Activated T-helper 17 cell treated with anti-CD3 and anti-CD28 coated beads, Interleukin-2, amount 50 U/mL, for 72 hours (primary cell): ENCODE measurements at places on chromosomes 16 and 17. TPM values are rescaled to one million over a fixed set of nuclear protein-coding genes. Genes with fewer than 3 reads are reported as not detected.

DNA sequence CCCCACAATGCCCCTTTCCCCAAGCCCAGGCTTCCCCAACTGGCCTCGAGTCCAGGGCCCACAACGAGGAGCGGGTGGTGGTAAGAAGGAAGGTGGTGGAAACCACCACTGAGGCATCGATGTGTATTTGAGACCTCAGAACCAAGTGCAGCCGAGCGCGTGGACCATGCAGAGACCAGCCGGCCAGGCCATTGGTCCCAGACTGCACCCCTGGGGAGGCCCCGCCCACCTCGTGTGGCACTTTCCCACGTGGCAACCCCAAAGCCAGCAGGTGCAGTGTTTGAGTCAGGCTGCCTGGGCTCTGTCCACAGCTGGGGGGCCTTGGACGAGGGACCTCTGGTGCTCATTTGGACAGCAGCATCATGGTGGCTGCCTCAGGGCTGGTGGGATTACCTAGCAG lies 28.1 kb upstream of the BAHCC1 start:
- no peak for ATAC-seq

- no peak for ATAC-seq
Measured at GRCh38 chr17:59154292-59154720, 680 bp downstream of the SKA2 start.

DNA sequence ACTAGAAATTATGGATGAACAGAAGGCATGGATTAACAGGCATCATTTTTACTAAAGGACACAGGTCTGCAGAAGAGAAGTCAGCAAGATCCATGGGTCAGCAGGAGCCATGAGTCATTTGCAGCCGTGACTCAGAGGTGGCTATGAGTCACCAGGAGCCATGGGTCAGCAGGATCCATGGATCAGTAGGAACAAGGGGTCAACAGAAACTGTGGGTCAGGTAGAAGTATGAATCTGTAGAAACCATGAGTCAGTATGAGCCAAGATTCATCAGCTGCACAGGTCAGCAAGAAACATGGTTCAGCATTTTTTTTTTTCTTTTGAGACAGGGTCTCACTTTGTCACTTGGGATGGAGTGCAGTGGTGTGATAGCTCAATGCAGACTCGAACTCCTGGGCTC lies 58.2 kb upstream of the HS3ST4 start:
- ATAC-seq: no peak

GRCh38 chr17:49471769-49472168 lies 23.3 kb upstream of the NGFR start:
- no peak for ATAC-seq

DNA sequence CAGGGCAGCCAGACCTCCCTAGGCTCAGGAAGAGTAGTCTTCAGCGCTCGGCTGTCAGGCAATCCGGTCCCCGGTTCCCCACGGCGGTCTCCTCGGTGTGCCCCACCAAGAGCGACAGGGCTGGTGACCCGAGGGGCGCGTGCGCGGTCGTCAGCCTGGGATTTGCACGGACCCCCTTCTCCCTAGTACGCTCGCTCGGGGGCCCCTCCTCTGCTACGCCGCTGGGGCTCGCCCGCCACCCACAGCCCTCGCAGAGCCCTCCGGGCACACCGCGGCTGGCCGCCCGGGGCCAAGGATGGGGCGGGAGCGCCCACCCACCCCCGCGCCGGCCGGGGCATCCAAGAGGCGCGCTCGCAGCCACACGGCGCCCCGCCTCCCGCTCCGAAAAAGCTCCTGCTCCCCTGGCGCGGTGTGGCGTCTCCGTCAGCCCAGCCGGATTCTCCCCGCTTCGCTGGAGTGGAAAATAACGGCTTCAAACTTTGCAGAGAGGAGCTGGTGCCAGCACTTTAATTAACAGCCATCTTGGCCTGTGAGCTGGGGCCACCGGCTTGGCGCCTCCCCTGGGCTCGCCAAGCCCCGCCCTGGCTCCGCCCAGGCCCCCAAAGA lies 2.1 kb upstream of the C1QL1 start:
- no peak for ATAC-seq

DNA sequence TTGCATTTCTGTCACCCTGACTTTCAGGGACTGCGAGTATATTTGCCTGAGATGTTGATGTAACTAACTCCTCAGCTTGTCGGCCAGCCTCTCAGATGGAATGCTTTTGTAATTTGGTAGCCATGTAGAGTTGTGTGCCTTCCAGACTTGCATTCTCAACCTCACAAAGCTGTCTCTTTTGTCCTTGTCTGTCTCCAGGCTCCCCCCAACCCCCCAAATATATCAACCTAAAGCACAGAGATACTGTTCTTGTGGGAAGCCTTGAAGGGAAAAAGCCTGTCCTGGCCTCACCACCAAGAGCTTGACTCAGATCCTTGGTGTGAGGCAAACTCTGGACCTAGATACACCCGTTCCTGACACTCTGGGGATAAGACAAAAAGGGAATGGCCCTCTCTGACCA lies 18.4 kb downstream of the SAP30BP start:
- ATAC-seq: no peak

- peak; percentile 39 for ATAC-seq
Measured at GRCh38 chr17:77426676-77427386, 286.1 kb downstream of the SEC14L1 start.

DNA sequence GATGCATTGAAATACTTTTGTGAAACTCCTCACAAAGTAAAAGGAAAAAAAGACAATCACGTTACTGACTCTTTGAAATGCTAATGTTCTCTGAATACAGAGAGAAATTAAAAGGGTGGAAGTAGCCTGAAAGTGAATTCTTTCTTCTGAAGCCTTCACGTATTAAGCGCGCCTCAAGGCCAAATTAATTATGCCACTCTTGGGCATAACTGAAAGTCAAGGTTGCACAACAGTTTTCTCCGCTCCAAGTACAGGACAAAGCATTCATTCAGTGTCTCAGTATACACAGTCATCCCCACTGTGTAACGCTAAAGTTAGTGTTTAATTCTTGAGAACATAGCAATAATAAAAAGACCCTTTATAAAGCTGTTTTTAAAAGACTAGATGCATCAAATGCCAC lies 21.5 kb downstream of the PARN start:
- no peak for ATAC-seq

GRCh38 chr17:65278050-65278819 lies 141.1 kb downstream of the RGS9 start:
- ATAC-seq: no peak

- no peak for ATAC-seq
Measured at GRCh38 chr16:79177018-79177417, 423.5 kb downstream of the MAF start.

The RAB26 gene
- total RNA-seq: 0.34 TPM

The ZNF263 gene
- 21.4 TPM for total RNA-seq

The TEKT1 gene
- total RNA-seq: not detected
